ENCODE measurements at places on chromosomes 5 and 9.

DNA sequence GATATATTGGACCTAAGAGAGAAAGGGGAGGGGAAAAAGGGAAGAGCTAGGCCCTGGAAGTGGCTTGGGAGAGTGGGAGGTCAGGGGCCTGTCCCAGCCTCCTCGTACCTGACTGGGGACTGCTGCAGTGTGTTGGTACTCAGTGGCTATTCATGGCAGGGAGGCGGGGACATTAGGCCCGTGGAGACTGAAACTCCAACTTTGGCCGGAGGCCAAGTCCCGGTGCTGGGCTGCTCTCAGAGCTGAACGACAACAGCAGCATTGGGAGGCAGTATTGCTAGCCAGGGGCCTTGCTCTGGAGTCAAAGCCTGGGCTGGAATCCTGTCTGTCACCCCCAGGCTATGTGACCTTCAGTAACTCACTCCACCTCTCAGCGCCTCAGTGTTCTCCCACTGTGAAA, 37.8 kb downstream of the NEURL1B start:
- DNase-seq = no peak

GRCh38 chr5:74626386-74627222, 13.9 kb downstream of the ENC1 start:
- DNase-seq = no peak

DNA sequence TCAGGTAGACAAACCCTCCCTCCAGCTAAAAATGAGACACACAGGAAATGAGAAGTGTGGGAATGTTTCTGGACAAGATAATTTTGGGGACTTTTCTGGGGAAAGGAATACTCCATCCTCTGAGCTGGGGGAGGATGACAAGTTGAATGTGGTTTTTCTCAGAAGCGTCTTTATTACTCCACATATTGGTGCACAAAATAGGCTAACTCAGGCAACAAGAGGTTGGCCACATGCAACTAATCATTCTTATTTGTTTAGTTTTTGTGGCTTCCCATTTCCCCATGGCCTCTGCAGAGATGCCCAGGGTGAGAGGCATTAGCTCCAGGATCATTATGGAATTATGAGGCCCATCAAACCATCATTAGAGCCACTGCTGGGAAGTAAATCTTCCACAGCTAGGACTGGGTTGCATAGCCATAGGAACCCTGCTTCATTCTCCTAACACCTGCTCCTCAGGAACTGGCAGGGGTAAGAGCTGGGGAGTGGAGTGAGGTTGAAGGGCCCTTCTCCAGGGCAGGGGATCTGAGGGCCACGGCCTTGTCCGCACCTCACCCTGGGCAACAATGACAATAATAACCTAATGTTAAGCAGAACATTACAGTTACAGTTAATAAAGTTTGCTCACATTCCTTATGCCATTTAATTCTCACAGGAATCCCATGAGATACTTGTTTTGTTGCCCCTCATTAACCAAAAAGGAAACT, 9.3 kb upstream of the SIL1 start:
- no peak for DNase-seq

DNA sequence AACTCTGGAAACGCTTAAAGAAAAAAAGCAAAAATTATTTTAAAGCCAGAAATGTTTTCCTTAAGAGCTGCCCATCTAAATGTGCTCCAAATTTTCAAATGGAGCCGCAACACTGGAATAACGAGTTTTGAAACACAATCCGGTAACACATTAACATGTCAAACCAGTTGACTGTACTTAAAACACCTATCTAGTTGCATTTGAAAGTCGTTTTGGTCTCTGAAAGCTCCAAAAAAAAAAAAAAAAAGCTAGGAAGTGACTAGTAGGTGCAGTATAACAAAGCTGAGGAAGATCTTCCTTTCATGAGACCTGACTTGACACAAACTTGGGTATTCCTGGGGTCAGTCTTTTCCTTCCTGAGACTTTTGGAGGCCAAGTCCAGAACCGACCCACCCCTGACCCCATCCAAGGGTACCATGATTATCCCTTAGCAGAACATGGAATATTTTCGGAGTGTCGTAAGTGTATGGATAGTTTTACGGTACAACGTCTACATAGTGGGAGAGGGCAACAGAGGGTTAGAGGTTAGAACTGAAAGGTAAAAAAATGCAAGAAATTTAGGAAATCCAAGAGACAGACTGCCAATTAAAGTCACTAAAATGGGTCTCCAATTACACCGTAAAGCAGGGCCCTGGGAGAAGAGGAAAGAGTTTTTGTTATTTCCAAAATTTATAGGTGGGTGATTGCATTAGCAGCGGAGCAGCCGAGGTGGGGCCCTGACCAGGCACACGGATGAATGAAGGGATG, 812 bp downstream of the CETN3 start:
- DNase-seq = no peak

- DNase-seq = no peak
Observed at GRCh38 chr9:115012486-115012885, 82.1 kb upstream of the TNFSF8 start.

- DNase-seq = no peak
Observed at GRCh38 chr5:178514851-178515418, 75.3 kb downstream of the COL23A1 start.

GRCh38 chr9:15889555-15889954, 336.7 kb downstream of the CCDC171 start:
- DNase-seq = no peak

Data from activated gamma-delta T cell treated with Interleukin-2 at 50 U/mL for 16 hours (primary cell).